ENCODE measurements at places on chromosomes 3 and 15. TPM values are rescaled to one million over a fixed set of nuclear protein-coding genes. Genes with fewer than 3 reads are reported as not detected.

The INAFM2 gene
- 35.1 TPM for total RNA-seq

The CIB2 gene
- 46.8 TPM for total RNA-seq

The PRTG gene
- total RNA-seq, result 3.4 TPM

GRCh38 chr15:74434263-74435136 is 742 bp upstream of the SEMA7A start:
- H3K27me3 ChIP-seq, result peaks cover 12% of the 10 kb centered on the region
- no peak for DNase-seq
- peak overlapping the region; percentile 27 for H3K4me3 ChIP-seq
- no peak overlapping the region for H3K27ac ChIP-seq

DNA sequence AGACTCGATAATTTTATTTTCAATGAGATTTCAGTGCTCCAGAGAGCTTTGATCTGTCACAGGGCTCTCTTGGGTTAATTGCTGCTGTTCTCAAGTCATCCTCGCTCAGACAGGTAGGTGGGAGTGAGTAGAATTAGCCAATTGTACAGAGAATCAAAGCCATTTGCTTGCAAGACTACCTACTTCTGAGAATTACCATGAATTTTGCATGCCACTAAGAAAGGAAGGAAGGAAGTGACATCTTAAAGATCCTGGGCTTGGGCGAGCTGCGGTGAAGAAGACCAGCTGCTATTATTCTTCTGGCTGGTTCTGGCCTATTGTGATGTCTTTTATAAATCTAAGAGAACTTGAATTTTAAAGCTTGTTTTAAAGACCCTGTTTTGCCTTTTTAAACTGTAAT is 154.1 kb upstream of the LPP start:
- H3K27ac ChIP-seq, result no peak overlapping the region
- no peaks in the 10 kb centered on the region for H3K4me1 ChIP-seq
- no peaks in the 10 kb centered on the region for H3K36me3 ChIP-seq
- DNase-seq, result no peak

DNA sequence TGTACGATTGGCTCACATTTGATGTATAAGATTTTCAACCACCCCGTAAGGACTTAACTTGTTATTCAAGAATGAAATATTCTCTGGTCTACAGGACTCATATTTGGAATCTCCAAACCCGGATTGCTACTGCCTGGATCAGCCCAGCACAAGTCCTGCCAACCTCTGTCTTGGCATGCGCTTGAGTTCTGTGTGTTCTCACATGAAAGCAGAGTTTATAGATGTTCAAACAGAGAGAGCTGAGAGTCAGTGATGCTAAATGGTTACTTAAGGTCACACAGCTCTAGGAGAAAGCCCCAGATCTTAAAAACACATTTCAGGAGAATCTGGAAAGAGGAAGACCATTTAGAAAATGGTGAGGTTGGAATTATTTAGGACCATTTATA is 268.0 kb upstream of the TBL1XR1 start:
- H3K4me3 ChIP-seq, result no peak overlapping the region
- no peaks in the 10 kb centered on the region for H3K27me3 ChIP-seq
- no peaks in the 10 kb centered on the region for H3K36me3 ChIP-seq
- no peak overlapping the region for H3K27ac ChIP-seq
- no peak for DNase-seq
- H3K4me1 ChIP-seq, result no peaks in the 10 kb centered on the region

- no peaks in the 10 kb centered on the region for H3K4me1 ChIP-seq
- no peak overlapping the region for H3K27ac ChIP-seq
- DNase-seq, result no peak
- no peaks in the 10 kb centered on the region for H3K27me3 ChIP-seq
- H3K36me3 ChIP-seq, result no peaks in the 10 kb centered on the region
These were observed 43.5 kb upstream of the SNRPA1 start for GRCh38 chr15:101338502-101339057.
